Hematopoietic multipotent progenitor cell treated with erythropoietin and hydrocortisone succinate and interleukin-3 and kit ligand, for 4 days (in vitro differentiated cells): ENCODE measurements at places on chromosomes 16 and 17.

GRCh38 chr17:5309851-5310250 lies 27.8 kb downstream of the RABEP1 start:
- no peak for DNase-seq

DNA sequence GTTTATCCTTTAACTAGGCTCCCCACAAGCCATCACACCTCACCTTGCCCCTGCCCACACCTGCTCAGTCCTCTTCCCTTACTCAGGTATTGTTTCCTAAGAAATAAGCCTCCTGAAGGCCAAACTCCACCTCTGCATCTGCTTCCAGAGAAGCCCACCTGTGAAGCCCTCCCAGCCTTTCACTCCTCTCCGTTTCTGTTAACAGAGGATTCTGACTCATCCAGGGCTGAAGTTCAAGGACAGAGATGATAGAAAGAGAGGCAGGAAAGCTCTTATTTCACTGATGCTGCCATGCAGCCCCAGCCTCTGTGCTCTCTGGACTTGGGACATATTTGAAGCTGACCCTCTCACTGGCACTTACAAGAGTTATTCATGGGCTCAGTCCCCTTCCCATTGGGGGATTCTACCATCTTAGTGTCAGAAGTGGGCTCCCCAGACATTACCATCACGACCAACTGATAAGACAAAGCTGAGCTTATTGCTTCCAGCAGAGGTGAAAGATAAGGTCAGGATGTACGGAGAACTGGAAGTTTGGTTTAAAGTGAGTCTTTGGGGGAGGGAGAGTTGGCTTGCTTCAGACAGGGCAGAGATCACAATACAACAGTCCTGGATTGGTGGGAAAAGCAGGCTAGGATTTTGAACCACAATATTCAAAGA lies 35.3 kb upstream of the XYLT2 start:
- no peak for DNase-seq

DNA sequence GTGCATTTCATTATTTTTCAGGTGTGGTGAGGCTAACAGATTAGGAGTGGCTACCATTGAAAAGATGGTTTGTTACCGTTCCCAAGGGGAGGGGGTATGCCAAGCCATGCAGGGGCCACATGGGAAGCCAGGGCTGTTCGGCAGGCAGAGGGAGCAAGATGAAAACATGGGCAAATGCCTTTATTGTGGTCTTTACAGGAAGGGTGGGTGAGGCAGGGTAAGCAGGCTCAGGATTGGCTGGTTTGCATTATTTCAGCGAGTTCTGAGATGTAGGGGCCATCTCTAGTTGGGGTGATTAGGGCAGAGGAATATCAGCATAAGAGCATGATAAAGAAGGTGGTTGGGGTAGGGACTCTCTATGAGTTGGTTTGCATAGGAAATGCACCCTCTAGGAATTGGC lies 117.6 kb downstream of the CCT6B start:
- no peak for DNase-seq

GRCh38 chr16:3171855-3172593 lies 16.0 kb upstream of the OR1F1 start:
- DNase-seq, result peak; percentile 75

DNA sequence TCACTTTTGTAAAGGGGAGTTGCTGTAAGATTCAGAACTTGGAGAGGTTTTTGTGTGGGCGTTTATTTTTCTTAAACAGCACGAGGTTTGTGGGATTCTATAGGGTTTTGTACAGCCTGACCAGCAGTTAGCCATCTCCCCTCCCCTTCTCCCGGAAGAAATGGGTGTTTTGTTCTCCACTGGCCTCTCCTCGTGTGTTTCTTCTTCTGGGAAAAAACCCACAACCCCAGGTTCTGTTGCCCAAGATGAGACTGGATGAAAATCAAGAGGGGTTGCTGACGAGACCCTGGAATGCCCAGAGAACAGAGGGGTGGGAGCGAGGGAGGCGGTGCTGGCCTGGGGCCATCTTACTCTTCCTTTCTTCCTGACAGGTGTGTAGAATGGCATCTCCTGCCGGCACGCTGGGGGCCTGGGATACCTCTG lies 186.1 kb downstream of the MSI2 start:
- peak; percentile 51 for DNase-seq
